Astrocyte of the cerebellum (primary cell): ENCODE measurements at places on chromosomes 1 and 21.

DNA sequence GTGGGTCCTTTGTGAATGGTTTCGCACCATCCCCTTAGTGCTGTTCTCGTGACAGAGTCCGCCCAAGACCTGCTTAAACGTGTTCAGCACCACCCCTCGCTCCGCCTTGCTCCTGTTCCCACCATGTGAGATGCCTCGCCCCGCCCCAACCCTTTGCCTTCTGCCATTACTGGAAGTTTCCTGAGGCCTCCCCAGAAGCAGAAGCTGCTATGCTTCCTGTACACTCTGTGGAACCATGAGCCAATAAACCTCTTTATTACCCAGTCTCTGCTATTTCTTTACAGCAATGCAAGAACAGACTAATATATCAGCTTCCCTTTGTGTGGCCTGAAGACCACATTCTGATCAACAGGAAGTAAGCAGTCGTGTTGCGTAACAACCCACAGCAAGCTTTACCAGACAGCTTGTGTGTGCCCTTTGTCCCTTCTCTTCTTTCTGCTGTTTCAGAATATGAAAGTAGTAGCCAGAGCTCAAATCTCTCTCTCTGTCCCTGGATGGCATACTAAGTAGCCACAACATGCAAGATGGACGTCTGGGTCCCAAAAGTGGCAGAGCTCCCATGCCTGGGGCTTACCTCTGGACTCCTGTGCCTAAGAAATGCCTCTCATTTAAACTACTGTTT, 14.1 kb downstream of the HENMT1 start:
- DNase-seq = peak; percentile 53

- no peak for DNase-seq
Measured at GRCh38 chr1:154756793-154757548, 113.1 kb downstream of the KCNN3 start.

DNA sequence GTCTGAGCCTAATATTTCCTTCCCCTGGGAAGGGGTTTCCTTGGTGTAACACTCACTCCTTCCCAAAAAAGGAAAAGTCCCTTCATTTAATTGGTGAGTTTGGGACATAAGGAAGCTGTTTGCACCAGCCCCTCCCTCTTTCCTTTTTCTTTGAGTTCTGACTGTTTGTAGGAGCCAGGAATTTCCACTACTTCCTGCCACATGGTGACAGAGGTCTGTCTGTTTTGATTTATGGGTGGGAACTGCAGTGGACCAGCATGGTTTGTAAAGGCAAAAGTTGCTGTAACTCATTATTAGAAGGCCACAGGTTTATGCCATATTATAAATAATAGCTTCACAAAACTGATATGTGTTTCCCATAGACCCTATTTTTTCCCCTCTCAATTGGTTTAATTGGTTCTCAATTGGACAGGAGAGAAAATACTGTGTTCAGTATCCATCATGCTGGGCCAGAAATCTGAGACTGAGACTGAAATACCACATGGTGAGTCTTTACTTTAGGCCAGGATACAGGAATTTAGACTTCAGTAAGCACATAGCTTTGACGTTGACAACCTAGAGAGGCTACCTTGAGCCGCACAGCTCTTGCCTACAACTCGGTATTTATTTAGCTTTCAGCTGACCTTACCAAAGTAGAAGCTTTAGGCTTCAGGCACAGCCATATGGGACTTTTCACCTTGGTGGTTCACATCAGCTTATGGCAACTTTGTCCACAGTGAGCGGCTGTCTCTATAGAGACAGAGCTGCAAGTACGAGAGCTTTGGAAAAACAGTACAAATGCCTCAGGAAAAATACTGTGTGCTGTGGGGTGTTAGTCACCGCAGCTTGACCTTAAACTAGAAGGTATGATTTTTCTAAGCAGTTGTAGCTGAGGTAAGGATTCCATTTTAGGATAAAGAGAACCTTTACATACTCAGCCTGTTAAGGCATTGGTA, 40.0 kb upstream of the RGS7 start:
- no peak for DNase-seq

- DNase-seq = no peak
Measured at GRCh38 chr1:98813738-98814309, 152.3 kb downstream of the SNX7 start.

GRCh38 chr21:29708401-29708800, 231.4 kb downstream of the GRIK1 start:
- no peak for DNase-seq
